ENCODE measurements at places on chromosomes 13 and 19. TPM values are rescaled to one million over a fixed set of nuclear protein-coding genes. Genes with fewer than 3 reads are reported as not detected.

DNA sequence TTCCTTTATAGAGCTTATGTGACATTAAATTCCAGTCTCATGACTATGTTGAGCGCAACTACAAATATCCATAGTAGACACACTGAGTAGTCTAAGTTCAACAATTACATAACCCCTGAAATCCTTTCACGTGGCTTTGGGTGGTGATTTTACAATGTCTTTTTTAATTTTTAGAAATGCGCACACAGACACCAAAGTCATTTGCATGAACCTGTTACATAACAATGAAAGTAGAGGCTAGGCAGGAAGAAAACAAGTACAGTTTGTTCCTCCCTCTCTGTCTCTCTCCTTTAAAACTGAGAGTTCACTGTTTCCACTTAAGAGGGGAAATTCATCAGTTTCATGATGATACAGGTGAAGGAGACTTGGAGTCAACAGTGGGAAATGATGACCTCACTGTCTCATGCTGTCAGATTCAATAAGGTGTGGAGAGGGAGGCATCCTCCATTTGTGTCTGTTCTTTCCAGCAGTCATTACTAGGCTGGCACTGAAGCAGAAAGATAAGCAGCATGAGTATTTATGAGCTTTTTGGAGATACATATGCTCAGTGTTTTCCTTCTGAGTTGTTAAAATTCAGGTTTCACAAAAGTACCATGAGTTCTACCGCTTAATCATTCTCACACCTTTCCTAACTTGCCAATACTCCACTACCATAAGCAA is 201.8 kb downstream of the LHFPL6 start:
- no peak for DNase-seq

DNA sequence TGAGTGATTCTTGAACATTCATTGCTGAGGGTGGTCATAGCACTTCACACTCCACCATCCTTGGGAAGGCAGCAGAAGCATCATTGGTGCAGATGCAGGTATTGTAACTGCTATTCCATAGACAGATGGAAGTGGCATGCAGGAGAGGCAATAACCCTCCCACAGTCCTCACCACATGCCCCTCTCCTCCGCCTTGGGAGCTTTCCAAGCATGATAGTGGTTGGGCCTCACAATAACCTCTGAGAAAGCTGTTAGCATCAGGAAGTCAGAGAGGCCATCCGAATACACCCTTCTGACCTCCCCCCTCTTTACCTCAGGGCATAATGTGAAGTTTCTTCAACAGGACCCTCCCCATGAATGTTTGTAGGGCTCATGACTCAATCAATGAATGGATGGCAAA is 177.9 kb downstream of the KATNAL1 start:
- no peak for DNase-seq

DNA sequence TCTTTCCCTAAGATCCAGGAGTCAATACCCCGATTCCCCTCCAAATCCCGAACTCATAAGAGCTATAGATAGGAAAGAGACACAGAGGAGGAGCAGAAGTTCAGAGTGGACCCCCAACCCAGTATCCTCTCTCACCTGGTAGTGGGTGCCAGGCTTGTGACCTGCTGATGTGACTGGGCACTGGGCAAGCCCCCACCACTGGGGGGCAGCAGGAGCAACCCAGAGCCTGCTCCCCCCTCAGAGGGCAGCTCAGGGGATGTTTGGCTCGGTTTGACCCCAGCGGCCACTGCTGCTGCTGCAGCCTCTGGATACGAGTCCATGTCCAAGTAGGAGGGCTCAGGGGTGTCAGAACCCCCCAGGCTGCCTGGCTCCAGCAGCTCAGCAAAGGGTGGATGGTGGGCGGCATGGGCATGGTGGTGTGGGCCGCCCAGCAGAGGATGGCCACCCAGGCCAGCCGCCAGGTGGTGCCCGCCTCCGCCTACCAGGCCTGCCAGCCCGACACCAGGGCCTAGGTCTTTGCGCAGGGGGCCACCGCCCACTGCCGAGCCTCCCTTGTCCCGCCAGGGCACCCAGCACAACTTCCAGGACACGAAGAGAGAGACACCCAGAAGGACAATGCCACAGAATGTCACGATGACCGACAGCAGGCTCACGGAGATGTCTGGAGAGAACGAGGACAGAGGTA is 7.4 kb downstream of the SYT3 start:
- DNase-seq = no peak

GRCh38 chr13:50378509-50379044 is 363.3 kb downstream of the KCNRG start:
- DNase-seq = no peak

DNA sequence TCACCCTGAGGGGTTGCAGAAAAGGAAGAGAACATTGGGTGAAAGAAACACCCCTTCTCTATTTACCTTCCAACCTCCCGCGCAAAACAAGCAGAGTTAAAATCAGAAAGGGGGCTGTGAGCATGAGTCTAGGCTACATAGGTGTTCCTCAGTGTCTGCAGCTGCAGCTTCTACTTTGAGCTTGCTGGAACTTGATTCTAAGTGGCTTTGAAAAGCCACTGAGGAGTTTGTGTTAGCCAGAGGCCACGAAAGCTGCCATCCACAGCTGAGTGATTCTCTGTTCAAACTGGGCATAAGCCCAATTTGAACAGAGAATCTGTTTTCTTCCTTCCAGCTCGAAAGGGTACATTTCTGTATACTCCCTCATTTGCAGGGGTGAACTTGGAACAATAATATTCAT is 343.9 kb downstream of the PCDH9 start:
- no peak for DNase-seq

DNA sequence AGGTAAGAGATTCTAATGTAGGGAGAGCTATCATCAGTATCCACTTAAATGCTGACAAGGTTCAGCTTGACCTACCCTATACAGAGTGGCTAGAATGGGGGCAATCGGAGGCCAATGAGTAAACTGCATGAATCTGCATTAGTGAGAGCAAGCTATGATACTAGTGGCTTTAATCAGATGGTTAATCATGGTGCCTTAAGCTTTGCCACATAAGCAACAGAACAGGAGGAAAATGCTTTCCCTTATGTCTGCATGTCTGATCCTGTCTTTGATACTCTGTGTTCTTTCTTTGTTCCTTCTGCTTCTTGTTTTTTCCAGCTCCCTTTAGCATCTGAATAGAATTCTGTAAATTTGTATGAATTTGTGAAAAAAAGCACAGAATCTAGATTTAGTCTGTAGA is 91.1 kb downstream of the WDFY2 start:
- DNase-seq = no peak

GRCh38 chr13:48161530-48162179 is 66.8 kb upstream of the MED4 start:
- DNase-seq = peak; percentile 80

- DNase-seq = no peak
Measured at GRCh38 chr13:51057906-51058305, 53.2 kb downstream of the C13orf42 start.

DNA sequence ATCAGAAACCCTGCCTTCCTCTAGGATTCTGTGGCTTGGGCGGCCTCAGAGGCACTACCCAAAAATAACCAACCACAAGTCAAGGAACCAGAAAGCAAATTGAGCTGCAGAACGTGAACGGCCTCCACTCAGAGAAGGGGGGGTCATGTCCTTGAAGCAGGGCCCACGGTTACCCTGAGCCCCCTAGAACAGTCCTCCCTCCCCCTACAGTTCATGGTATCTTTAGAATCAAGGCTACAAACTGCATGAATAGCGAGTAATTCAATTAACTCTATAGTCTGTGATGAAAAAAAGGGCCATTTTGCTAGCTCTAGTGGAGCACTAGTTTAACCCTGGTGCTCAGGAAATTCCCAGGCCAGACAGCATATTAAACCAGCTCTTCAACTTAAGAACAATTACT is 79.0 kb upstream of the ZNF507 start:
- no peak for DNase-seq

DNA sequence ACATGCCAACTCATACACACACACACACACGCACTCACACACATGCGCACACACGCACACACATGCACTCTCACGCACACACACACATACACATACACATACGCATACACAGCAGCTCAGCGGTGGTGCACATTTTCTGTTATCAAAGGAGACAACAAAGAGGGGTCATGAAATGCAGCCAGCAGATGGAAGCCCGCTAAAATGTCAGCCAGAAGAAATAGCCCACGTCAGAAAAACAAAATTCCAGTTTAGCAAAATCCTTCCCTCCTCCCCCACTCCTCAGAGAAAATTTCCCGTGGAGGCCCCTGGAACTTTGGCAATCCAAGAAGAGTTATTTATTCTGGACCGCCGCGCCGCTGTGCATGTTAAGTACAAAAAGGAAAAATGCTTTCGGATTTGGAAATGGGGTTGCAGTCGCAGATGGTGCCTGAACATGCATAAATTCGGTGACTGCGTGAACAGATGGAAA is 114.6 kb upstream of the VSTM2B start:
- DNase-seq = no peak

DNA sequence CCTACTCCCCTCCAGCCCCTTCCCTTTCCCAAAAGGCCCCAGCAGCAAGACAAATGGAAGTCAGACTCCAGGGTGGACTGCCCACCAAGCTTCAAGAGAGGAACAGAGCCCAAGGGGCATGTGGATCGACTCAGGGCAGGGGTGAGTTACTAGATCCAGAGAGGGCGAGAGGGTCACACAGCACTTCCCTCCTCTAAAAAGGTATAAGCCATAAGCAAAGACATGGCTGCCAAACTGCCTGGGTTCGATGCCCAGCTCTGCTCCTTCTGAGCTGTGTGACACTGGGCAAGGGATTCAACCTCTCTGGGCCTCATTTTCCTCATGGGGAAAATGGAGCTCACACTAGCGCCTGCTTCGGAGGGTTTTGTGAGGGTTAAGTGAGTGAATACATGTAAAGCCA is 3.8 kb downstream of the PPP1R14A start:
- DNase-seq = no peak

GRCh38 chr19:3365836-3366752 is at the start of gene NFIC:
Gene NFIC (plus strand): TSS chr19:3366583. CDS start chr19:3366637, 54 bp downstream.
- peak; percentile 91 for DNase-seq

The ENOX1 gene
- 6.1 TPM for total RNA-seq

DNA sequence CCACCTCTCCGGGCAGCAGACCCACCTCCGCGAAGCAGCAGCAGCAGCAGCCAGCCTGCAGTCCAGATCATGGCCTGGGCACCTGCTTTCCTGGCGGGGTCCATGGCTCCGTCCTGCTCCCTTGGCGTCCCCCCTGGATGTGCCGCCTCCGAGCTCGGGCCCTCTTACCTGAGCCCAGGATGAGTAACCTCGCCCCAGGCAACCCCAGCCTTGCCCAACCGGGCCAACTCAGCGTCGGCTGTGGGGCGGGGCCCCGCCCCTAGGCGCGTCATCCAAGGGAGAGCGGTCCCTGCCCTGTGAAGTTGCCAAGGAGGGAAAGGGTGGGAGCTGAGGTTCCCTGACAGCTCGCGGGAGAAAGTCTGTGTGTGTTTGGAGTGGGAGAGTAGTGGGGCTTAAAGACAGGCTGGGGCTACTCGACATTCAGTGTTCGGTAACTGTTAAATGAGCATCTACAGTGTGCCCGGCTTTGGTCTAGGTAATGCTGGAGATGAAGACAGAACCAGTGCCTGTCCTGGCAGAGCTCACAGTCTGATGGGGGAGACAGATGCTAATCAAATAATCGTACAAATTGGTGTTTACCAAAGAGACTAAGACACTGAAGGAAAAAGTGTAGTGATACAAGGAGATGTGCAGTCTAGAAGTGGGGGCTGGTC is at the start of gene LYPD3:
Gene LYPD3 (minus strand): TSS at position 141 of the 653 bp plus-strand sequence. CDS start 37 bp downstream, at position 104.
- peak; percentile 53 for DNase-seq
